Thoracic aorta (tissue), 2 donors: ENCODE measurements at places on chromosomes 16 and 17. TPM values are rescaled to one million over a fixed set of nuclear protein-coding genes. Genes with fewer than 3 reads are reported as not detected.

DNA sequence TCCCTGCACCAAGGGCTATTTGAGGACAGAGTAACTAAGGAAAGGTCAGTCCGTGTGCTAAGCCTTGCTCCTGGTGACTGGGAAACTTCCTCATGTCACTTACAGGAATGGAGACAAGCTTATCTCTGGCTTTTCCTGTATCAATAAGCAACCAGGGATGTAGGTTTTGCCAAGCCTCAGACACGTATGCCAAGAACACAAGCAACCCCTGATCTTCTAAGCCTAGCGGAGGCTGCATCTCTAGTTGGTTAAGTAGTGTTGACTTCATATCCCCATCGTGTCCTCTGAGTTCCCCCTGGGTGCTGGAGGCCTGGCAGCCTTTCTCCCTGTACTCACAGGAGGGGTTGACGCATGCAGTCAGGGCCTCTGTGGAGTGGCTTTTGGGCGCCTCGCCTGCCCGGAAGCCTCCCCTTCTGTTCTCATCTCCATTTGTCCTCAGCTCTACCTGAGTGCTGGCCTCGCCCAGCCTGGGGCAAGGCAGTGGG, 1.4 kb upstream of the C1QTNF1 start:
- H3K27ac ChIP-seq = peak overlapping the region; percentile 92
- no peaks in the 10 kb centered on the region for H3K27me3 ChIP-seq
- peak; percentile 80 for DNase-seq

- peaks cover 9% of the 10 kb centered on the region for H3K4me1 ChIP-seq
- no peak for DNase-seq
- H3K36me3 ChIP-seq = no peaks in the 10 kb centered on the region
- no peak overlapping the region for H3K27ac ChIP-seq
- H3K27me3 ChIP-seq = no peaks in the 10 kb centered on the region
- H3K4me3 ChIP-seq = no peak overlapping the region
Observed at GRCh38 chr16:57893559-57894389, 77.2 kb downstream of the CNGB1 start.

DNA sequence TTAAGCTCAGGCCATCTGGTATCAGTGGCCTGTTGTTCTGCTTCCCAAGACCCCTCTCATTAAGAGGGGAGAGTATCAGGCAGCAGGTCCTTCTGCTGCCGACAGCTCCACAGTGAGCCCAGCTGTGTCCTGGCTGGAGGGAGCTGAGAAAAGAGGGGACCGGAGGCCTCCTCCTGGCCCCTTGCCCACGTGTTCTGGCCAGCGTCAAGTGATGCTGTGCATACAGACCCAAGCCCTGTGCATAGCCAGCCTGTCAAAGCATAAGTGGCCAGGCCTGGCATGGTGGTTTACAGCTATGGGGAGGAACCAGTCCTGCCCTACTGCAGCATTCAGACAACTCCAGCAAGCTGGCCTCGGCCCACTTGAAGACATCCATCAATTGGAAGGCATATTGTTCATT, 48.0 kb downstream of the ABCC6 start:
- no peaks in the 10 kb centered on the region for H3K36me3 ChIP-seq
- no peaks in the 10 kb centered on the region for H3K4me1 ChIP-seq
- no peak overlapping the region for H3K27ac ChIP-seq
- no peaks in the 10 kb centered on the region for H3K27me3 ChIP-seq
- no peak for DNase-seq

DNA sequence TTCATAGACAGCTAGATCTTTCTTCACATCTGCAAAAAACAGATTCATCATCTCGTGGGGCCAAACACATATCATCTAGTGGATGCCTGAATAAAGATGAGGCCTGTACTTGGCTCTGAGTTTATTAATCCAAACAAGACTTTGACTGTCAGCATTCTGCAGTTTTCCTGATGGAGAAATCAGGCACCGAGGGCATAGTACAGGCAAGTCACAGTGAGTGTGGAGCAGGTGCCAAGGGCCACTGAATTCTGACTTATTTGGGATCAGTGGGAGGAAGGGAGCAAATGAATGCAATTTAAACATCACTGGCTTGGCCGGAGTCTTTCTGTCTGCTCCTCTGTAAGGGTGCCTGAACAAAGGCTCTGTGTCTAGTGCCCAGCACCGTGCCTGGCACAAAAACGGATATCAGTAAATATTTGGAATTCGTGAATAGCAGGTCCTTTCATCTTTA, 975 bp downstream of the CFAP20 start:
- H3K36me3 ChIP-seq = no peaks in the 10 kb centered on the region
- no peak overlapping the region for H3K27ac ChIP-seq

Gene PMFBP1
- 0.21 TPM for total RNA-seq

DNA sequence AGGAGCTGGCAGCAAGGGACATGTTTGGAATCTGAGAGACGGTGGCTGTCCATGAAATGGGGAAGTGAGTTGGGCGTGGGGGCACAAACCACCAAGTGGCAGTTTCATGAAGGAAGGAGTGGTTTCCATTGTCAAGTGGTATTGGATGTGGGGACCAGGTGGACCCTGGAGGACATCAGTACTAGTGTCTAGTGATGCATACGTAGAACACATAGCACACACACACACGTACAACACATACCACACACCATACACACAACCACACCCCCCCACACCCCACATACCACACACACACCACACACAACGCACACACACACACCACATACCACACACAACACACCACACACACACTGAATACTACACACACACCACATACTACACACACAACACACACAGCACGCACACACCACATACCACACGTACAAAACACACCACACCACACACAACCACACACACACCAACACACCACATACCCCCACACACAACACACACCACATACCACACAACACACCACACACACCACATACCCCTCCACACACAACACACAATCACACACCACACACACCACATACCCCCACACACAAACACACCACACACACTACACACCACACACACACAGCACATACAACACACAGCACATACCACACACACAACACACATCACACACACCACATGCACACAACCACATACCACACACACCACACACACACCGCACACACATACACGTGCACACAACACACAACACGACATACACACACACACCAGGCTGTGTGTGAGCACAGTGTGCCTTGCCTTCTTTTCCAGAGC, 41.1 kb upstream of the GSE1 start:
- no peak overlapping the region for H3K4me3 ChIP-seq
- DNase-seq = no peak
- no peaks in the 10 kb centered on the region for H3K27me3 ChIP-seq
- no peak overlapping the region for H3K27ac ChIP-seq

DNA sequence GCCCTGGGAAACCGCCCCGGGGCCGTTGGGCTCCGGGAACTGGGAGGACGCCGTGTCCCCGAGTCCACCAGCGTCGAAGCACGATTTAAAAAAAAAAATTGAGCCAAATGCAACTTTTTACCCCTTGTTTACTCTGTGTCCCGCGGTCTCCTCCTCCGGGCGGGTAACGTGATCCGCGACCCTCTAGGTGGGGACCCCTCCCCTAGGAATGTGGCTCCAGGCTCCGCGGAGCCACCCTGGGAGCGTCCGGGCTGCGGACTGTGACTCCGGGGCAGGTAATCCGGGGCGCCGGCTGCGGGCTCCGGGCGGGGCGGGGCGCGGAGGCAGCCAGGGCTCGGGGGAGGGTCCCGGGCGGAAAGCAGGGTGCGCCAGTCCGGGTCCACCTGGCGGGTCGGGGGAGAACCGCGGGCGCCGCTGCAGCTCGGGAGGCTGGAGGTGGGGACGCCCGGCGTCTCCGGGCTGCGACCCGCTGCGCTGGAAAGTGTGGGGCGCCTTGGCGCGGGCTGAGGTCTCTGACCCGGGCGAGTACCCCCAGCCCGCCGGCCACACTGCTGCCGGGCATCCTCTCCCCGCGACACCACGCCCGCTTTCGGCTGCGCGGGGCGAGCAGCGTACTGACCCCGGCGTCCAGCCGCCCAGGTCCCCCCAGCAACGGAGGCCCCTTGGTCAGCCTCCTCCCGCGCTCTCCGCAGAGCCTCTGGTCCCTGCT, 852 bp upstream of the HELZ start:
- no peaks in the 10 kb centered on the region for H3K27me3 ChIP-seq
- H3K4me1 ChIP-seq = peaks cover 2% of the 10 kb centered on the region
- H3K4me3 ChIP-seq = peak overlapping the region; percentile 98

GRCh38 chr17:72587773-72588511, 467.1 kb downstream of the SOX9 start:
- peaks cover 13% of the 10 kb centered on the region for H3K4me1 ChIP-seq
- H3K36me3 ChIP-seq = no peaks in the 10 kb centered on the region
- no peaks in the 10 kb centered on the region for H3K27me3 ChIP-seq
- H3K27ac ChIP-seq = no peak overlapping the region
- no peak overlapping the region for H3K4me3 ChIP-seq
